ELR (cell line): ENCODE measurements at places on chromosomes 11 and 22.
A peak's percentile ranks its signal among the peaks of the same experiment; 100 is the strongest.

DNA sequence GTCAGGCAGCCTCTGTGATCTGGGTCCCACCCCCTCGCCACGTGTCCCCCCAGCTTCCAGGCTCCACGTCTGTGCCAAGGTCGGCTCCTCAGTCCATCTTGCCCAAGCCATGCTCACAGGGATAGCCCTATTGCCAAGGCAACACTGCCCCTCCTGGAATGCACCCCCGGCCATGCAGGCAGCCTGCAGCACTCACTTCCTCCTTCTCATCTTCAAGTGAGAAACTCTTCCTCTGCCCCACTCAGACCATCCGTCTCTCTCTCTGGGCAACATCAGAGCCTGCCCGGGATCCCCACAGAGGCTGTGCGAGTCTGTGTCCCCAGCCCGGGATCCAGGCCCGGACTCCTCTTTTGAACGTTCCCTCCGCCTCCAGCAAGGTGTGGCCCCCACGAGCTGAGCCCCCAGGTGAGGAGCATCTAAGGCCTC, 852.3 kb downstream of the BRD1 start:
- DNase-seq, result no peak

- no peak for DNase-seq
Observed at GRCh38 chr11:43072096-43072495, 239.7 kb upstream of the API5 start.

GRCh38 chr11:73321604-73322381, 13.7 kb downstream of the ARHGEF17 start:
- DNase-seq, result peak; percentile 79

DNA sequence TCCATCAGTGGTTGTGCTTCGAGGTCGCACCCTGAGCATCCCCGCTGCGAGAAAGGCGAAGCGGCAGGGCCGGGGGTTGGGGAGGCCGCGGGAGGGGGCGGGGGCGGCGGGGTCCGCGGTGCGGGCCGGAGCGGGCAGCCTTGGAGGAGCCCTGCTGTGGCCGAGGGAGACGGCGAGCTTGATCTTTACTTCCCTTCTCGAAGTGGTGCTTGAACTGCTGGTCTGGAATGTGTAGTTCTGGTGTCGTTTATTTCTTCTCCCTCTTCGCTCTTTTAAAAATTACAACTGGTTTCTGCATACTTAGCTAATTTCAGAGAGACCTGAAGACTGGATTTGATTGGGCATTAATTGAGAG, 1.1 kb downstream of the APLP2 start:
- DNase-seq, result peak; percentile 47

DNA sequence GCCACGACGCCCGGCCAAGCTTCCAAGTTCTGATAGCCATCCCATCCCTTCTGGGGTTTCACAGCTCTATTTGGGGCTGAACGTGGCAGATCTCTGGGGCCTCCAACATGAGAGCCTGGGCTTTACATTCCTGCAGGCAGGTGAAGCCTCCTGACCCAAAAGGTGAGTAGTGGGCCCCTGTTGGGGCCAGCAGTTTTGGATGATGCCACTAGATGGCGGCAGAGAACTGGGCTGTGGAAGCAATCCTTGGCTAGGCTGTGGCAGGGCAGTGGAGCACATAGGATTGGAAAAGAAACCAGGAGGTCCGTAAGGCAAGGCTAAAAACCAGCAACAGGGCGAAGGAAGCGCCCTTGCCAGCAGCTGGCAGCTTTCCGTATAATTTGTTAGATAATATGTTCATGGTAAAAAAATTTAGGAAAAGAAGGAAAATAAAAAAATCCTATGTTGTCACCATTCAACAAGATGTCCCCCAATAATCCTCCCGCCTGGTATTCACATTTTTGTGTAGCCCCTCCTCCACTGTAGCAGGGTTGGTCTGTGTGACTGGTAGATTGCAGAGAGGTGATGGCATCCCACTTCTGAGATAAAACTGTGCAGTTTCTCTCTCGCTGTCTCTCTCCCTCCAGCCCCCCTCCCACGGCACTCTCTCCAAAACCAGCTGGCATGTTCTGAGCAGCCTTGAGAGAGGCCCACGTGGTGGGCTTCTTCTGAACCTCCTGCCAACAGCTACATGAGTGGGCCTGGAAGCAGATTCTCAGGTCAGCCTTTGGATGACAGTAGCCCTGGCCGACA, 43.6 kb upstream of the OR4B1 start:
- peak; percentile 64 for DNase-seq

DNA sequence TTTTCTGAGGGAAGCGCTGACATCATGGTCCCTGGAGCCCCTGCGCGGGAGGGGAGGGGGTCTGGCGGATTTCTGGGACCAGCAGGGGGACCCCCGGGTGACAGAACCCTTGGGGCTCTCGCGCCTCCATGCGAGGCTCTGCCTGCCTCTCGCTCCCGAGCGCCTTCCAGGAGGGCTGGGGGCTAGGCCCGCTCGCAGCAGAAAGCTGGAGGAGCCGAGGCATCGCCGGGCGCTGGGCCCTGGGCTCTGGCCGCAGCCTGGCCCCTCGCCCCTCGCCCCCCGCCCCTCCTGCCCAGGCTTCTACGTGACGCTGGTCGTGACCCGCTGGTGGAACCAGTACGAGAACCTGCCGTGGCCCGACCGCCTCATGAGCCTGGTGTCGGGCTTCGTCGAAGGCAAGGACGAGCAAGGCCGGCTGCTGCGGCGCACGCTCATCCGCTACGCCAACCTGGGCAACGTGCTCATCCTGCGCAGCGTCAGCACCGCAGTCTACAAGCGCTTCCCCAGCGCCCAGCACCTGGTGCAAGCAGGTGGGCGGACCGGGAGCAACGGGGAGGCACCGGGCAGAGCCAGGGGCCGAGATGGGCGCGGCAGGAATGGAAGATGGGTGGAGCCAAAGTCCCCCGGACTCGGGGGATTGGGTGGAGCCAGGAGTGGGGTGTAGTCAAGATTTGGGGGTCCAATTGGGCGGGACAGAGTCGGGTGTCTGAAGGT, 5.4 kb downstream of the BEST1 start:
- DNase-seq, result no peak

DNA sequence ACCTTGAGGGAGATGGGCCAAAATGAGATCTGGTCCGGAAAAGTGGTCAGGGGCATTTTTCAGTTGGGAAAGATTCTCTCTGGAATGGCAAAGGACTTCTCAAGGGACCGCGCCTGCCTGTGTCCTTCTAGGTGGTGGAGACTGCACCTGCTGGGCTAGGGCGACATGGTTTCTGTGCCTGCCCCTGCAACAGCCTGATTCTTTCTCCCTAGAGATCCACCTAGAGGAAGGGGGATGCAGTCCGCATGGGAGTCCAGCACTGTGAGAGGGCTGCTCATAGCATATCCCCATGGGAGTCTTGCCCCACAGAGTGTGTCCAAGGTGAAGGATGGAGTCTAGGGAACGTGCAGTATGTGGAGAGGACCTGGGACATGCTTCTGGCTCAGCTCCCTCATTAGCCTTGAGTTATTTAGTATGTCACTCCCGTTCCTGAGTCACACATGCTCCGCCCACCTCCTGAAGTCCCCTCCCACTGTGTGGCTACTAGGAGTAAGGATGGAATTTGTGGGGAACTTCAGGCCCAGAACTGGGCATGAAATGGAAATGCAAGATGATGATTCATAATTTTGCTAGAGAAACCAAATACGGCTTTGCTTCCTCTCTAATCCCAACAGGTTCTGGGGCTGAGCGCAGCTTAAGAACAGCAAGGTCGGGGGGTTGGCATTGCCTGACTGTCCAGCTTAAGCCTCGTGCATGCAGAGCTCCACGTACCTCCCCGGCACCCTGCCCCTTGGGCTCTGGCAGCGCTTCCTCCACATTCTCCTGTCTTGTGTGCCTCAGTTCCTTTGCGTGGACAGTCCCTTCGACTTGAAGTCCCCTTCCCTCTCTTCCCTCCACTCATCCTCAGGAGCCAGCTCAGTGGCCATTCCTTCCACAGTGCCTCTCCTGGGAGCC, 35.0 kb downstream of the GRIK4 start:
- peak; percentile 94 for DNase-seq

DNA sequence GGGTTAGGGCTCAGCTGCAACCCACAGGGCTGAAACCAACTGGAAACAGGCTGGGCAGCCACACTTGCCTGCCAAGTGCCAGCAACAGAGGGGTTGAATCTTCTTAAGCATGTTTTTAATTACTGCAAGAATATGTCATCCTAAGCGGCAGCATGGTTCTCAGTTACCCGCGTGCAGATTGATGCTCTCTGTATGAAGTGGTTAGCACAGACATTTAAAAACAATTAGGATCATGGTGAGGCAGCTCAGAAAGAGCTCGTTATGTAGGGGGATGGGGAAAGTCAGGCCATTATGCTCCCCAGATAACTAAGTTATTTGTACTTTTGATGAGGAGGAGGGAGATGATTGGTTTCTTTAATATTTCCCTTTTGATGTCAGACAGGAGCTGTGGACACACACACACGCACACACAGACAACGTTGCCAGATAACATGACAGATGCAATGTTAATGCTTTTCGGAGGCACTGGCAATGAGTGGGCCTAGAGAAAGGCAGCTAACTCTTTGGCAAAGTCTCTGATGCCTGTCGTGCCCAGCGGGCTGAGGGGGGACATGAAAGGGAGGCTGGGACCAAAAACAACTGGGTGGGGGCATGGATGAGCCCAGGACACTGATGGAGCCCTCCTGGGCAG, 389.7 kb downstream of the NXPE2 start:
- DNase-seq, result no peak

DNA sequence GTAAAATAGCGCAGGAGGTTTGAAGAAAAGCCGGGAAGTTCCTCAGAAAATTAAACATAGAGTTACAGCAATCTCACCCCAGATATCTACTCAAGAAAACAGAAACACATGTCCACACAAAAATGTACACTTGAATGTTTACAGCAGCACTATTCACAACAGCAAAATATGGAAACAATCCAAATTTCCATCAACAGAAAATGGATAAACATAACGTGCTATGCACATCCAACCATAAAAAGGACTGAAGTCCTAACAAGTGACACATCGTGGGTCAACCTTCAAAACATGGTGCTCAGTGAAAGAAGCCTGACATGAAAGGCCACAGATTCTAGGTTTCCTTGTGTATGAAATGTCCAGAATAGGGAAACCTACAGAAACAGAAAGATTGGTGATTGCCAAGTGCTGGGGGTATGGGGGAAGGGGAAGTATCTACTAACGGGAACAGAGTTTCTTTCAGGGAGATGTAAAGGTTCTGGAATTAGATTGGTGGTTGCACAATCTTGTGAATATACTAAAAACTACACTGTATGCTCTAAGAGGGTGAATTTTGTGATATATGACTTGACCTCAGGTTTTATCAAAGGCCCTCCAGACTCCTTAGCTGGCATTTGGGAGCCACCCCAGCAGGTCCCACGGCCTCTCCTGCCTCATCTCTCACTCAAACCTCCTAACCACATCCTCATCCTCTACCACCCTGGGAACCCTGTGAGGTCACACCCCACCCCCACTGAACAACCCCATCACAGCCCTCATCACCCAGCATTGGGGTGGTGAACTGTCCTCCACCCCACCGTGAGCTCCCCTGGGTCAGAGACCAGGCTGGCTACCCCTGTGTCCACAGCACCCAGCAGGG, 69.2 kb upstream of the PRR5 start:
- DNase-seq, result no peak

- DNase-seq, result no peak
Observed at GRCh38 chr11:995044-995751, 41.3 kb downstream of the MUC6 start.

- DNase-seq, result no peak
Observed at GRCh38 chr11:128690665-128691101, 3.2 kb upstream of the FLI1 start.

DNA sequence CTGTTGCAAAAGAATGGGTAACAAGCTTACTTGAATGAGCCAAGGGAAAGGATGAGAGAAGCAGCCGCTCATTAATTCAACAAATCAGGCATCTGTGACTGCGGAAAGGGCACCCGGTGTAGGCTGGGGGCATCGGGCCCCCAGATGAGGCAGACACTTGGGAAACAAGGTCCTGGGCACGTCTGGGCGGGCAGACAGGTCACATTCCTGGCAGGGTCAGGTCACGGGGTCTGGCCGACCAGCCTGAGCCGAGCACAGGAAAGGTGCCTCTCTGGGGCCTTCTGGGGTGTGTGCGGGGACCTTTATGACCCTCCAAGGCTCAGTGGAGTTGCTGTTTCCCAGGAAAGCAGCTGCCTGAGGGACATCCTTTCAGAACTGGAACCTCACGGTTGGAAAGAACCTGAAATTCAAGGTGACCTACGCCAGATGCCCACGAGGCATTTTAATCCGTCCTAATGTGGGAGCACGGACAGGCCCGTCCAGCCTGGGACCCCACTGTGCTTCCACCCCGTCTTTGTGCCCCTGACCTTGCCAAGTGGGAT, 57.1 kb downstream of the ST14 start:
- no peak for DNase-seq

- DNase-seq, result no peak
Observed at GRCh38 chr11:126525216-126525615, 169.7 kb downstream of the ST3GAL4 start.

DNA sequence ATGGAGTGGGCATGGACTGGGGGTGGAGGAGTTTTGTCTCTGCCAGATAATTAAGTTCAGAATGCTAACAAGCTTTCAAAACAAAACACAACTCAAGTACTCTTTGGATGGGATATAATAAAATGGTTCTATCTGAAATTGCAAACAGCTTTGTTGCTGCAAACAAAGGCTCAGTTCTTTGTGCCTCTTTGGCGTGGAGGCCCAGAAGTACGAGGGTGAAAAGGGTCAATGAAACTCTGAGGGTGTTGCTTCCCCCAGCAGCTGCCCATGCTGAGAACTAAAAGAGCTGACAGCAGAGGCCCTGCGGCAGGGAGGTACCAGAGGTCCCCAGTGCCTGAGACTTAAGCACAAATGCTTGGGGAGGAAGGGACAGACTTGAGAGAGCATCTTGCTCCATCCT, 26.5 kb upstream of the IGSF22 start:
- DNase-seq, result no peak
